ENCODE measurements at places on chromosomes 6 and 20.

GRCh38 chr6:166556336-166556735, 30.1 kb downstream of the RAMACL start:
- DNase-seq, result no peak

- DNase-seq, result no peak
Measured at GRCh38 chr6:154865291-154865690, 129.8 kb upstream of the TIAM2 start.

- DNase-seq, result no peak
Measured at GRCh38 chr6:132971676-132972075, 157.3 kb downstream of the RPS12 start.

DNA sequence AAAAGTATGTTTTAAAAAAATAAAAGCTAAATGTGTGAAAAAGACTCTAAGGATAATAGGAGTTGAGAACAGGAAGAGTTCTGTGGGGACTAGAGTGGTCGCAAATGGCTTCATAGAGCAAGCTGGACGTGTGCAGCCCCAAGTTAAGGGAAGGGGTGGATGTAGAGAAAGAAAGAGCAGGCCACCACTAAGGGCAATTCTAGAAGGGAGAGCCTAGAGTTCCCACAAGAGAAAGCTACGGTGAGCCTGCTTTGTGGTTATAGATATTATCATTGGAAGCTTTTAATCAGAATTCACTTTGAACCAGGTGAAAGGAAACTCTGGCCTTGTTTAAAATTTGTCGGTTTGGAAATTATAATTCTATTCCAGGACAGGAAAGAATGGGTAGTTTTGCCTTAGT, 101.6 kb downstream of the HIVEP2 start:
- DNase-seq, result no peak

- no peak for DNase-seq
Measured at GRCh38 chr20:18739751-18740166, 73.8 kb upstream of the SCP2D1 start.

DNA sequence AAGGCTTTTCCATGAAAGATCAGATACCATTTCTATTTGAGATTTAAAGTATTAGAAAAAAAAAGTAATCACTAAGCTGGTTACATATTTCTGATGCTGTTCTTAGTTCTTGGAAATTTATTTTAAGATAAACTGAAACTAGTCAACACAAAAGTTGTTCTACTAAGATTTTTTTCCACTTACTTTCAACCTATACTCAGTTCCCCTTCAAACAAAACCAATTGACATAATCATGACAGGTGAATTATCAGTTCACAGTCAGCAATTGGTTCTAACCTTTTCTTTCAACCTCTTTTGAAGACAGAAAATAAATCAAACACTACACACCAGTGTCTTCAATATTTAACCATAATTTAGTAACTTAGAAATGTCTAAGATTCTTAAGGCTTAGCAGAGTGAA, 228.7 kb downstream of the KHDRBS2 start:
- DNase-seq, result no peak

DNA sequence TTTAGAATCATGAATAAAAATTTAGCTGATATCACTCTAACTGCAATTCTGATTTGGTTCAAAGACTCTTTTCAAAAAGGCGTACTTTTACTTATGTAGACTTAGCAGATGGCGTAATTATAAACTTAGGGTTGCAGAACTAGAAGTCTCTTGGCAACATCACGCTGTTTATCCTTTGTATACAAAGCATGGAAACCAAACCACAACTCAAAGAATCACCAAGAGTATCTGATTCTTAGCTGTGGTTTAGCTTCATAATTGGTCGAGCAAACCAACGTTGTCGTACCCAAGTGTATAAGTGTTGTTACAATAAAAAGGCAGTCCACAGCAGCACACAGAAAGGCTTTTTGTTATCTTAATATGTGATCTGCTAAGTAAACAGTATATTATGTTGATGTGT, 18.2 kb downstream of the STMND1 start:
- no peak for DNase-seq

DNA sequence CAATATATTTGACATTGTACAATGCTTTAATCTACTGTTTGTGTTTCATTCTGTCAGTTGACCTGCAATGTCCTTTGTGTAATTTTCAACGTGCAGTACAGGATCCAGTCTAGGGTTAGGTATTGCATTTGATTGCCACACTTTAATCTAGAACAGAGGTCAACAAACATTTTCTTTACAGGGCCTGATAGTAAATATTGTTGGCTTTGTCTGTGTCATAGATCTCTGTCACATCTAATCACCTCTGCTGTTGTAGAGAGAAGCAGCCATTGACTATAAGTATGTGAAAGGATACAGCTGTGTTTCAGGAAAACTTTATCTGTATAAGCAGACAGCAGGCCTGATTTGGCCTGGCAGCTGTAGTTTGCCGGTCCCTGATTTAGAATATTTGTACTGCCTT, 39.3 kb downstream of the ATRN start:
- no peak for DNase-seq

- DNase-seq, result peak; percentile 63
Measured at GRCh38 chr6:159720708-159721107, 6.6 kb upstream of the WTAP start.

DNA sequence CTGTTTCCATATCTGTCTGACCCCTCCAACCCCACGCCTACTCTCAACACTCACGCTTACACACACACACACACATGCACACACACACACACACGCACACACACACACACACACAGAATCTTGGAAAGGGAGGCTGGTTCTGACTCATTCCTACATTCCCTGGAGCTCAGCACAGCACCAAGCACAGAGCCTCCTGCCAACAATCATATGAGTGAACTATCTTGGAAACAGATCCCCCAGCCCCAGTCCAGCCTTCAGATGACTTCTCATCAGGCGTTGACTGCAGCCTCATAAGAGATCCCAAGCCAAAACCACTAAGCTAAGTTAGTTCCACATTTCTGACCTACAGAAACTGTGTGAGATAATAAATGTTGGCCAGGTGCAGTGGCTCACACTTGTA, 14.1 kb upstream of the HCK start:
- DNase-seq, result no peak

DNA sequence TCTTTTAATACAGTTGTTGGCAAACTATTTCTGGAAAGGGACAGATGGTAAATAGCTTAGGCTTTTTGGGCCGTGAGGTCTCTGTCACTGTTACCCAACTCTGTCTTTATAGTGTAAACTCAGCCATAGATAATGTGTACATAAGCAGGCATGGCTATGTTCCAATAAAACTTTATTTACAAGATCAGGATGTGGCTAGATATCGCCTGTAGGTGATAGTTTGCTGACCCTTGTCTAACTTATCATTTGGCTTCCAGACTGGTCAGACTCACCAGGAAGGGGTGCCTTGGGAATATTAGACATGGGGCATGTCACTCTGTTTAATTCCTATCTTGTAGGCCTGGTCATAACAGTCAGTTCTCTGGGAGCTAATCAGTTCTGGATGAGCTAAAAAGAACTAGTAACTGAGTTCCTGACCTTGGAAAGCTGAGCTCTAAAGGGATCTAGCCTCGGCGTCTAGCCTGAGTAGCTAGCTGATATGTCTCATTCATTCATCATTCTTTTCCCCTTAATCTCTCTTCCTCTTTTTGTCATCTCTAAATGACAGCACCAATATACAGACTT, 163.6 kb downstream of the SLC16A10 start:
- no peak for DNase-seq
